ENCODE measurements at places on chromosomes 1 and 21.

DNA sequence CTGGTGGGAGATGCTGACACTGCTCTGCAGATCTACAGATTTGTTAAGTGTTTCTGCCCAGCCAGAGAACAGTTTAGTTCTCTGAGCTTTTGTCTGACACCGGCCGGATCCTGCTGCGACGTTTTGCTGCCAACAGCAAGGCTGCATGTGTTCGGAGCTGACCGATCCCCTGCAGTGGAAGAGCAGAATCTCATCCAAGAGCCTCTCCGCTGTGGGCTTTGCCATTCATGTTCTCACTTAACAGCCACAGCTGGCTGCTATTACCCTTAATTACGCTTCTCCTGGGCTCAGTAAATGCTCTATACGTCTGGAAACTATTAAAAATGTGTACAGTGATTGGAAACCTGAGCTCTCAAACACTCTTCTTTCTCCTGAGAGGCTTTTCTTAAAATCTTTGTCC lies 105.3 kb downstream of the BCAR3 start:
- DNase-seq = no peak

- DNase-seq = no peak
Measured at GRCh38 chr21:42313501-42313969, 1.7 kb downstream of the TFF3 start.

DNA sequence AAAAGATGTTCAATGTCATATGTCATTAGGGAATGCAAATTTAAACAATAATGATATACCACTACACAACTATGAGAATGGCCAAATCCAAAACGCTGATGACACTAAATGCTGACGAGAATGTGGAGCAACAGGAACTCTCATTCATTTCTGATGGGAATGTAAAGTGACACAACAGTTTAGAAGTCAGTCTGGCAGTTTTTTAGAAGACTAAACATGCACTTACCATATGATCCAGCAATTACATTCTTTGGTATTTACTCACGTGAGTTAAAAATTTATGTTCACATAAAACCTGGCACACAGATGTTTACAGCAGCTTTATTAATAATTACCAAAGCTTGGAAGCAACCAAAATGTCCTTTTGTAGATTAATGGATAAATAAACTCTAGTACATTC lies 110.4 kb upstream of the C1orf21 start:
- no peak for DNase-seq

- no peak for DNase-seq
Measured at GRCh38 chr1:94250341-94250740, 13.0 kb upstream of the ARHGAP29 start.

GRCh38 chr1:206833801-206834200 lies 31.6 kb upstream of the IL20 start:
- DNase-seq = no peak

GRCh38 chr1:195241066-195241465 lies 1367.2 kb downstream of the KCNT2 start:
- DNase-seq = no peak

GRCh38 chr1:230992100-230992774 lies 13.3 kb downstream of the ARV1 start:
- DNase-seq = no peak

DNA sequence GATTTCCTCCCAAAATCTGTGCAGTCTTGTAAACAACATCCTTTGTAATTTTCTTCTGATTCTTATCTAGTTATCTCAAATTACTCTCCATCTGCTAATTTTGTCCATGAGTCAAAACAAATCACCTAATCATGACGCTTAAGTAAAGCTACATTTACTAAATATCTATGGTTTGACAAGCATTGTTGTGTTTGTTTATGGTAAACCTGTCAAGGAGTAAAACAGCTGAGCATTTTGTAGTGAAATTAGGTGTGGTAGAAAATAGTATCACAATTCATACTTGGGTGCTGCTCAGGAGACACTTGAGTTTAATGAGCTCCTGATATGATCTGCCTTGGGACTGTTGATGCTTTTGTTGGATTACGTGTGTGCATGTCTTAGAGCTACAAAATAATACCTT lies 11.6 kb downstream of the TIPRL start:
- no peak for DNase-seq

DNA sequence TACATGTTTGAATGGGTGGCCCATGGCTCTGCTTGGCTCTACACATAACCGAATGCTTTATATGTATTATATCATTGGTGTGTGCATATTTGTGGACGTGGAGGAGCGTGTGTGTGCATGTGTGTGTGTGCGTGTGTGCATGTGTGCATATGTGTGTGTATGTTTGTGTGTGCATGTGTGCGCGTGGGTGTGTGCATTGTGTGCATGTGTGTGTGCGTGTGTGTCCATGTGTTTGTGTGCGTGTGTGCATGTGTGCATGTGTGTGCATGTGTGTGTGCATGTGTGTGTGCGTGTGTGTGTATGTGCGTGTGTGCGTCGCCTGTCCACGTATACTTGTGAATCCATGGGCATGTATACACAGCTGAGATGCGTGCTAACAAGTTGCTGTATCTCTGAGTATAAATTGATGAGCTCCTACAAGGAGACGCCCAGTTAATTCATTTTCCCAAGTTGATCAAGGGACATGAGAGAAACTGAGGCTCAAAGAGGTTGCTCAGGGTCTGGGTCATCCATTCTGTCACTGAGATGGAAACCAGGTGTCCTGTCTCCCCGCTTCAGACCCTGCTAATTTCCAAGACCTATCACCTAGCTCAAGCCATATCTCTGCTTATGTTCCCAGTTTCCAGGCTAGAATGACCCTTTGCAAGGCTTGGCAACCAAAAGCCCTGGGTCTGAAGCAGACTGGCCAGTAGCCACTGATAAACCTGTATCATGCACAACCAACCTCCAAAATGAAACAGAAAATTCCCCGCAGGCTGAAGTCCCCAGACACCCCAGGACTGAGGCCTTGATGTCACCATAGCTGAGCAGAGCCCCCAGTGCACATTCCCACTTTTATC lies 2.8 kb upstream of the CTRC start:
- DNase-seq = no peak

- no peak for DNase-seq
Measured at GRCh38 chr1:185790194-185790735, 56.1 kb downstream of the HMCN1 start.

DNA sequence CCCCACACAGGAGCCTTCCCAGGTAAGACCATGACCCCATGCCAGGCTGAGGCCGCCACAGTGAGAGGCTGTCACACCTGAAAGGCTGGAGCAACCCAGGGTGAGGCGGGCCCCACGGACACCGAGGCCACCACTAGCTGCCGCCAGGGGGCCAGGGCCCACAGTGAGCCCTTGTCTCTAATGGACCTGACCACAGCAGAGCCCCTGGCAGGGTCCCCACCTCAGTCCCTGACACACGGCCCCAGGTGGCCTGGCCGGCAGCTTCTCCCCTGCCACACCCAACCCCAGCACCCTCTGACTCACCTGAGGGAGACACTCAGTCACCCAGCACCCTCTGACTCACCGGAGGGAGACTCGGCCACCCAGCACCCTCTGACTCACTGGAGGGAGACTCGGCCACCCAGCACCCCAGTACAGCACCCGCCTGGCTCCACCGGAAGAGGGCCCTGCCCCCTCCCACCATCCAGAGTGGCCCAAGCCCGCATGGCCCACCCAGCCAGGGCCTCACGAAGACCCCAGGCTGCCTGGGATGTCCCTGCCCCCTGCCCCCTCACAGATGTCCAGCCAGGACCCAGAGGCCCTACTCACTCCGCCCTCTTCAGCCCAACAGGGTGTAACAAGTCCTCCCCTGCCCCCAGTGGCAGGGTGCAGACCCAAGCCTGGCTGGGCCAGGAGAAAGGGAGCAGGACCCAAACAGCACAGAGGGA lies 4.4 kb downstream of the DVL1 start:
- peak; percentile 58 for DNase-seq

- no peak for DNase-seq
Measured at GRCh38 chr1:117201808-117202207, 8.9 kb downstream of the VTCN1 start.

DNA sequence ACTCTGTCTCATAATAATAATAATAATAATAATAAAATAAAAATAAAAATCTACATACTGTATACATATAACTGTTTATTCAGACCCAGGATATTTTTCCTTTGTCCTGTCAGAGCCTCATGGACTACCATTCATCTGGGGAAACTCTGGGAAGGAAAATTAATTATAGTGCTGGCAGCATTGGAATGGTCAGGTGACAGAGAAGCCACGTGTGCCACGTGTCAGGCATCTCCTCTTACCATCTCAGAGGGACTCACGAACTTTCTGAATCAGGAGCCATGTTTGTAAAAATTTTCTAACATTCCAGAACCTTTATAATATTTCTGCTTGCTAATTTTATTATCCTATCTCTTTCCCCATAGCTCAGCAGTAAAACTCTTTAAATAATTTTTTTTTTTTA lies 97.8 kb upstream of the HNRNPU start:
- no peak for DNase-seq

DNA sequence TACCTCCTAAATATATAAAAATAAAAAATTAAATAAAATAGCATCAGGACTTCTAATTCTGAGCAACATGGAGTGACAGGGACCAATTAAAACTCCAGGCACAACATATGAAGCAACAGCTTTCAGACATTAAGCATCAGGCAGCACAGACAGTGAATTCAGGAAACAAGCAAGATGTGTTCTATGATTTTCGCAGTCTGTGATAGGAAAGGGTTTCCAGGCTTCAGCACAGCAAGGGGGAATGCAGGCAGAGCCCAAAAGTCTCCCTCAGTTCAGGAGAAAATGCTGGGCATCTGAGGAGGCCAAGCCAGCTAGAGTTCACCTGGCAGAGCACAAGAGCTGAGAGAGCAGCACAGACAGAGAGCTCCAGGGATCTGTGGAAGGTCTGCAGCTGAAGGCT lies 22.2 kb upstream of the CTTNBP2NL start:
- no peak for DNase-seq

DNA sequence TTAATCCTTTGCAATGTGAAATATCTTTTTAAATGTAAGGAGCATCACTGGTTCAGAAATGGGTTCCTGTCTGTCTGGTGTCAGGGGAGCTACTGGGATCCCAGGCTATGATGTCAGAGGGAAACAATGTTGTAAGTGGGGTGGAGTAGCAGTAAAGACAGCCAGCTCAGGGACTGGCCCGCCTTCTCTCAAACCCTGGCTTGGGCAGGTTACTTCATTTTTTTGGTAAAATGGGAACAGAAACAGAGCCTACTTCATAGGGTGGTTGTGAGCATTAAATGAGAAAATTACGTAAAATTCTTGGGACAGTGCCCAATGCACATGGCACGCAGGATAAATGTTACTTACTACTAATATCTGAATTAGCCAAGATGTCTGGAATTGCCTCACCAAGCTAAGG lies 30.7 kb upstream of the IL20 start:
- no peak for DNase-seq

GRCh38 chr1:108569097-108569728 lies 9.3 kb downstream of the EEIG2 start:
- DNase-seq = no peak

GRCh38 chr1:198179556-198179981 lies 22.8 kb downstream of the NEK7 start:
- DNase-seq = peak; percentile 30

- DNase-seq = no peak
Measured at GRCh38 chr1:25744140-25744581, 55.8 kb upstream of the SELENON start.

DNA sequence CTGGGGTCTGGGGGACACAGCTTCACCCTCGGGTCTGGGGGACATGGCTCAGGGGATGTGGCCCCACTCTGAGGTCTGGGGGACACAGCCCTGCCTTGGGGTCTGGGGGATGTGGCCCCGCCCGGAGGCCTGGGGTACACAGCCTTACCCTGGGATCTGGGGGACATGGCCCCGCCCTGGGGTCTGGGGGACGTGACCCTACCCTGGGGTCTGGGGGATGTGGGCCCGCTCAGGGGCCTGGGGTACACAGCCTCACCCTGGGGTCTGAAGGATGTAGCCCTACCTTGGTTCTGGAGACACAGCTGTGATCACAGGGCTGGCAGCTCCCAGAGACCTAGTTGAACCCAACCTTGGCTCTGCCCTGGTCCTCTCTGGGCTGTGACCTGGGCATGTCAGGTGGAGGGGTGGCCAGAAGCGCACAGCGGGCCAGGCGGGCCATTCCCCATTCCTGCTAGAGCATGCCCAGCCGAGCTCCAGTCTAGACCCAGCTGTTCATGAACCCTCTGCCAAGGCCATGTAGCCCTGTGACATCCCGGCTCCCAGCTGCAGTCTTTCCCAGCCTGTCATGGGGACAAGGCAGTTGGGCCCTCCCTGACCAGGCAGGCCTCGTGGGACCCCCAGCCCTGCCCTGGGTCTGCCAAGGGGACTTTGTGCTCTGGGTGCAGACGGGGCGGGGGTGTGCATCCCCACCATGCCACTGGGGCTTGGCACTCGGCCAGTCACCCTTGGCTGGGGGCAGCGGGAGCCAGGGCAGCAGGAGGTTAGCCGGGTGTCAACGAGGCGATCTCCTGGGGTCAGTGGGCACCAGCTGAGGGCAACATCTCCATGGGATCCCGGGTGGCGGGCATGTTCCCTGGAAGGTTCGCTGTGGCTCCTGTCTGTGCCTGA lies 43.9 kb downstream of the WNT9A start:
- no peak for DNase-seq

DNA sequence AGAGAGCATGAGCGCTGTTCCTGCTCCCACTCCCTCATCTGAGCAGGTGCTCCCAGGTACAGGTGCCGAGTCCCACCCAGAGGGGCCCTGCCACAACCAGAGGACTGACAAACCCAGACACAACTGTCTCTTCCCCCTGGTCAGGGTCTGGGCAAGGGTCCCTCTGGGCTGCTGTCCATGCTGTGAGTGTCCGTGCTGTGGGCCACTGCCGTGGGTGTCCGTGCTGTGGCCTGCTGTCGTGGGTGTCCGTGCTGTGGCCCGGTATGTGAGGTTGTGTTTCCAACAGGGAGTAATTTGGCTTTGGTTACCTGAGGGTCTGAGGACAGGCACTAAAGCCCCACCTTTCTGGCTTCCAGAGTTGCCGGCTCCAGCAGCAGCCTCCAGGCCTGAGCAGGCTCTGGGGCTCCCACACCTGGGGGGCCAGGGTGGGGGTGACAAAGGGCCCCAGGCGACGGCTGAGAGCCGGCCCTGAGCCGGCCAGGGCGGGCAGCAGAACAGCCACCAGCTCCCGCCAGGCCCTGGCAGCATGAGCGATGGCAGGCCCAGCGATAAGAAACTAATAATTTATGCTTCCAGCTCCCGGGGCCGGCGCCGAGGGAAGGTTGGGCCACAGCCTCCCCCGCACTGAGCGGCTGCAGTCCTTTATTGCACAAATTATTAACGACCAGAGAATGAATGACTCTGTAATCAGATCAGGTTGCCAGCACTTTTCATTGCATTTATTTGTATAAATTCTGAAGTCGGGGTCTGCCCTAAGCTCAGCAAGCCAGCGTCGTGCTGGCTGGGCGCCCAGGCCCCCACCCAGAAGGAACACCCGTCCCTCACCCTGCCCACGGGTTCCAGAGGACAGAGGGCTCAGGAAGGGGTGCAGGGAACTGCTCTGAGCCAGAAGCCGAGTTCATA lies 7.3 kb upstream of the SAMD11 start:
- no peak for DNase-seq

DNA sequence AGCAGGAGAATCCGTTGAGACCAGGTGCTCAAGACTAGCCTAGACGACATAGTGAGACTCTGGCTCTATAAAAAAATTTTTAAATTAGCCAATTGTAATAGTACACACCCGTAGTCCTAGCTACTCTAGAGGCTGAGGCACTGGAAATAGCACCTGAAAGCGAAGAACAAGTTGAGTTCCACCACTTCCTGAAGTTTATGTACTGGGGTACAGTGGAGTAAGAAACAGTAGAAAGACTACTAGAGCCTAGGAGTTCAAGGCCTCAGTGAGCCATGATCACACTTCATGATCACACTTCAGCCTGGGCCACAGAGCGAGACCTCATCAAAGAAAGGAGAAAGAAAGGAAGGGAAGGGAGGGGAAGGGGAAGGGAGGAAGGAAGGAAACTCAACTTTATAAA lies 19.8 kb downstream of the RSBN1 start:
- DNase-seq = no peak

All from activated CD4-positive, alpha-beta T cell treated with anti-CD3 and anti-CD28 coated beads, Interleukin-2, Interleukin-4, amounts not matched to agents 100 ng/mL and 50 ng/mL, durations not matched to agents 16 hours and 8 hours (primary cell).